ENCODE measurements at places on chromosomes 13 and 19.

DNA sequence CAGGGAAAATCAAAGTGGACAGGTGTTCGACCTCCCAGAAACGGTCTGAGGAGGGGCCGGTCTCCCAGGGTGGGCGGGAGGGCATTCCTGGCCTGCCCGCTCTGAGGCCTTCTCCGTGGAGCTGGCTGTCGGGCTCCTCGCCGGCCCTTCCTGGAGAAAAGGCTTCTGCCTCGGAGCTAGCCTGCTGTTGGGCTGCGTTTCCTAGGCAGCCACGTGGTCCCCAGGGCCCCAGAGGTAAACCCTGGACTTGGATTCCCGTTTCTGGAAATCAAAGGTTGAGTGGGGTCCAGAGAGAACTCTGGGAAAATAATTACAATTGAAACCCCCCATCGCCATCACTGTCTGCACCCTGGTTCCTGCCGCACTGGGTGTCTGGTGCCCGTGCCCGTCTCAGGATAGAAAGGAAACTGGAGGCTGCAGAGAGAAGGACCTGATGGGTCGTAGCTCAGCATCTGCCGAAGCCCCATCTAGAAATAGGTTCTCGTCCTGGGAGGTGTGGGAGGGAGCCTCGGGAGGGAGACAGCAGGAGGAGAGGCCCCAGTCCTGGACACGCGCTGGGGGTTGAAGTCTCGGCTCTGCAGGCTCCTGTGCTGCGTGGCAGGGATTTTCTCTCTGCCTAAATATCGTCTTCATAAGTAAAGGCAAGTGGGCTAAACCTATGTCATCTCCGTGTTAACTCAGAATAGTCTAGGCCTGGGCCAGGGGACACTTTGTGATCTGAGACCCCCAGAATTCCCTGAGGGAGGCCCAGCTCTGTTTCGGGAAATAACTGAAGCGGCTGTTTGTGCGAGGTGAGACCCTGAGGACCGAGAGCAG, 7.7 kb upstream of the PROZ start:
- no peak for DNase-seq

GRCh38 chr13:40452741-40453334, 213.6 kb downstream of the FOXO1 start:
- DNase-seq = no peak

DNA sequence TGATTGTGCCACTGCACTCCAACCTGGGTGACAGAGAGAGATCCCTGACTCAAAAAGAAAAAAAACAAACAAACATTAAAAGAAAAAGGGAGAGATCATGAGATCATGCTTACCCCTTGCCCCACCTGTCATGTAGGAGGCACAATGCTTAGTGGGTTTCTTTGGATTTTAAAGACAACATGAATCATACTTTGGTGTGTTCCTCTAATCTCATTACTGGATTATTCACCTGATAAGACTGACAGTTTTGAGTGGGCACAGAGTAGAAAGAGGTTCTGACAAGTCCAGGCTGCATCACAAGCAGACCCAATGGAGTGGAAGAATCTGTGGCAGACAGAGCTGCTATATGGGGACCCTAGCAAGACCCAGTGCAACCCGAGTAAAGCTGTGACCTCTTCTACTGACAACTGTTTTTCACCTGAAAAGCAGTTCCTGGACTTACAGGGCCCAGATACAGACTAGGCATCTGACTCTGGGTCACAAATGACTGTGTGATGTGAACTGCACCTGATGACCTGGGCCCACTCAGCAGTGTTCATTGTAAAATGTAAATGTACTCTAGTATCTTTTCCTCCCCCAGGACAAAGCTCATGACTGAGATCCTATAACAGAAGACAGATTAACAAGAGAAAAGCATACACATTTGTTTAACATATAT, 28.9 kb upstream of the USP12 start:
- peak; percentile 28 for DNase-seq

DNA sequence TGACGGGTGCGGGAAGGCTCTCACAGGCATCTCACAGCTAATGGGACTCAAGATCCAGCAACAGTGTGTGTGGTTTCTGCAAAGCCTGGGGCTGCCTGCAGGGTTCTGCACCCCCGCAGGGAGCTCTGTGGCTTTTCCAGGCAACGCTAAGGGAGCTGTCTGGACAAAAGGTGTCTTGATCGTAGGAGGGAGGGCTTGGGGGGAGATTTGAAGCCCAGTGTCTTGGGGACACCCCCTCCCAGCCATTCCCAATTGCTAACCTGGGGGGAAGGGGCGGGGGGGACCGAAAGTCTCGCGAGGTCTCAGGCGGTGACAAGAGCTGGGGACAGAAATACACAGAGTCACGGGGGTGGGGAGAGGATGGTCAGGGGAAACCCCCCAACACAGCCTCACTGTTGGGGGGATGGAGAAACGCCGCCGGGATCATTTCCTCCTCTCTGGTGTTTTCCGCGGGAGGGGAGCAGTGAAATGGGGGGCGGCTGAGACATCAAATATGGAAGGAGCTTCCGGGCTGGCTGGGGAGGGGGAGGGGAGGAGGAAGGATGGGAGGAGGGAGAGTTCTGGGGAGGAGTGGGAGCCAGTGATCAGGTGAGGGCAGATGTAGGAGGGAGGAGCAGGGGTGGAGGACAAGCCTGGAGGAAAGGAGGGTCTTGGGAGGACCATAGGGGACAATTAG, 13.3 kb downstream of the KCNC3 start:
- DNase-seq = peak; percentile 88

DNA sequence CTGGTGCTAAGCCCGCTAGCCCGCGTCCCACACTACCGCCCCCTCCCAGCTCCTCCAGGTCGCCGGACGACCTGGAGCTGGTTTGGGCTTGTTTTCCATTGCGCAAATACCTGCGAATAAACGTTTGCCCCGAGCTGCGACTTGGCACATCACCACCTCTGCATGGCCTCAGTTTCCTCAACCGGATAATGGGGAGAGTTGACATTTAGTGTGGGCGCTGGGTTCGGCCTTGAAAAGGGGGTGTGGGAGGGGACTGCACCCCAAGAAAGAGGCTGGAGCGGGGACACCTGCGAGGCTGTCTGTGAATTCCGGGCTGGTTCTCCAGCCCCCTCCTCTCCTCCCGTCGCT, 11.0 kb upstream of the JUND start:
- no peak for DNase-seq

DNA sequence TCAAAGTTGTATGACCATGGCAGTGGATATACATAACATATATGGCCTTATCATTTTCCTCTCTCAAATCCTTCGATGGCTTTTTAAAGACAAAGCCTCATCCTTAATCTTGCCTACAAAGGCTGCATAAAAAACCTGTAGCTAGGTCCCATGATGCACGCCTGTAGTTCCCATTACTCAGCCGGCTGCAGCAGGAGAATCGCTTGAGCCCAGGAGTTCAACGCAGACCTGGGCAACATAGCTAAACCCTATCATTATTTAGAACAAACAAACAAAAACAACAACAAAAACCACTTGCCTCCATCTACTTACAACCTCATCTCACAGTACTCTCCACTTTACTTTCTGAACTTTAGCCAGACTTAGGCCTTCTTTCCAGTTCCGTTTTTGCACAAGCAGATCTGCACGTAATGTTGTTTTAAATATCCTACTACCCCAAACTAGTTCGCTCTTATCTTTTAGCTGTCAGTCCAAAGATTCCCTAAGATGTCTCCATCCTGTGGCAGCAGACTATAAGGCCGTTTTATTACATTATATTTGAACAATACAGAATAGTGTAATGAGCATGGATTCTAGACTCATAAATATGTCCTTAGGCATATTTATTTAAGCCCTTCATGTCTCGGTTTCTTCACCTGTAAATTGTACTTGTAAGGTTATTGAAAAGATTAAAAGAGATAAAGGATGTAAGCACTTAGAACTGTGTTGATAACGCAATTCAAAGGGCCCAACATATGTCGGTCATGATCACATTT, 969 bp upstream of the POMP start:
- DNase-seq = peak; percentile 10

GRCh38 chr13:48891586-48891985, 84.1 kb upstream of the FNDC3A start:
- DNase-seq = no peak

- DNase-seq = no peak
Observed at GRCh38 chr13:111029957-111030609, 85.0 kb upstream of the ARHGEF7 start.

- DNase-seq = peak; percentile 92
Observed at GRCh38 chr13:71712988-71713653, 153.9 kb downstream of the DACH1 start.

- DNase-seq = no peak
Observed at GRCh38 chr13:43154839-43155238, 131.5 kb downstream of the DNAJC15 start.

GRCh38 chr19:34033880-34034279, 138.4 kb upstream of the LSM14A start:
- no peak for DNase-seq

DNA sequence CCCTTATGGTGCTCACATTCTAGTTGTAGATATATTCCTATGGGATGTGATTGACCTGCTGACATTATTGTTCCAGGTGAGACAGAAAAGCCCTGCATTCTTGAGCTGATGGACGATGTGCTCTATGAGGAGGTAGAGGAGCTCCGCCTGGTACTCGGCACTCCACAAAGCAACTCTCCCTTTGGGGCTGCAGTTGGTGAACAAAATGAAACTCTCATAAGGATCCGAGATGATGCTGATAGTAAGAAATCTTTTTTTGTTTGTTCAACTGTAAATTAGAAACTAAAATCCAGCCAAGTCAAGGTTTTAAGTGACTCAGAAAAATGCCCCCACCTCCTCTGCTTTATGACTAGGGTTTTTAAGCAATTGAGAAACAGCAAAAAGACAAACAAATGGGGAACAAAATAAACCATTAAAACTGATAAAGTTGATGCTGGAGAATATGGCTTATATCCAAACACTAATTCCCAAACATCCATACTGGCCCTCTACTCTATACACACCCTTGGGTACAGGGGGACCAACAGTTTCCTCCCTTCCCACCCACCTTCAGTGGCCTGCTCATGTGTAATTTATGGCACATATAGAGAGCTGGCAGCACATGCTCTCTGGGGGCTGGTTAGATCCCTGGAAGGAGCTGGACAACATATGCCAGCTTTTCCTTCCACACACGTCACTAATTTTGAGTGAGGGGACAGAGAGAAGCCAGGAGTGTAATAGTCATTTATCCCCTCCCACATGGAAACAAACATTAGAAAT, 139.6 kb downstream of the STOML3 start:
- DNase-seq = no peak

- DNase-seq = peak; percentile 82
Observed at GRCh38 chr13:40190641-40191100, 475.8 kb downstream of the FOXO1 start.

DNA sequence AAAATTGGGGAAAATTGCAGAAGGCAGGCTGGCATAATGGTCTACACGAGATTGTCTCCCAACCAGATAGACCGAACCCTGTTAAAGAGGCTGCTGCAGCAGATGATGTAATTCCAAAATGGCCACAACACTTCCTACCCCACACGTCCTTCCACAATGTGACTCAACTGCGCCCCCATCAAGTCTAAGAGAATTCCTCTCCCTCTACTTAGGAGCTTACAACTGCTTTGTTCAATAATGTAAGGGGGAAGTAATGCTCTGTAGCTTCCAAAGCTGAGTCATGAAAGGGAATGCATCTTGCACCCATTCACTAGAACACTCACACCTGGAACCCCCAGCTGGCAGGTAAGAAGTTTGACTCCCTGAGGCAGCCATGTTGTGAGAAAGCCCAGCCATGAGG, 117.8 kb upstream of the IRS2 start:
- DNase-seq = no peak

GRCh38 chr19:7682175-7682855, 1.7 kb downstream of the TRAPPC5 start:
- DNase-seq = no peak

- DNase-seq = no peak
Observed at GRCh38 chr19:8487137-8487851, 15.1 kb downstream of the PRAM1 start.

DNA sequence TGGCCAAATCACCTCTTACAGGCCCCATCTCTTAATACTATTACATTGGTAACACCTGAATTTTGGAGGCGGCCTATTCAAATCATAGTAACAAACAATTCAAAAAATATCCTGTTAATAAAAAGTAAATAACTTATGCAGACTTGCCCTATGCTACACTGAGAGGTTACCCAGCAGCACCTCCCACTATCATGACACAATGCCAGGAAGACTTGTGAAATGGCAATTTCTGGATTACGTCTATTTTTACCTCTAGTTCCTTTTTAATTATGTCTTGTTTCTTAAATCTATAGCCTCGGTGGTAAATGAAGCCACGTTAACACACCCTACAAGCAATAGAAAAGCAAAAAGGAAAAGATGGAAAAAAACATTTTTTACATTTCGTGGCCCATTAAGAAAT, 6.2 kb upstream of the DZIP1 start:
- DNase-seq = no peak

DNA sequence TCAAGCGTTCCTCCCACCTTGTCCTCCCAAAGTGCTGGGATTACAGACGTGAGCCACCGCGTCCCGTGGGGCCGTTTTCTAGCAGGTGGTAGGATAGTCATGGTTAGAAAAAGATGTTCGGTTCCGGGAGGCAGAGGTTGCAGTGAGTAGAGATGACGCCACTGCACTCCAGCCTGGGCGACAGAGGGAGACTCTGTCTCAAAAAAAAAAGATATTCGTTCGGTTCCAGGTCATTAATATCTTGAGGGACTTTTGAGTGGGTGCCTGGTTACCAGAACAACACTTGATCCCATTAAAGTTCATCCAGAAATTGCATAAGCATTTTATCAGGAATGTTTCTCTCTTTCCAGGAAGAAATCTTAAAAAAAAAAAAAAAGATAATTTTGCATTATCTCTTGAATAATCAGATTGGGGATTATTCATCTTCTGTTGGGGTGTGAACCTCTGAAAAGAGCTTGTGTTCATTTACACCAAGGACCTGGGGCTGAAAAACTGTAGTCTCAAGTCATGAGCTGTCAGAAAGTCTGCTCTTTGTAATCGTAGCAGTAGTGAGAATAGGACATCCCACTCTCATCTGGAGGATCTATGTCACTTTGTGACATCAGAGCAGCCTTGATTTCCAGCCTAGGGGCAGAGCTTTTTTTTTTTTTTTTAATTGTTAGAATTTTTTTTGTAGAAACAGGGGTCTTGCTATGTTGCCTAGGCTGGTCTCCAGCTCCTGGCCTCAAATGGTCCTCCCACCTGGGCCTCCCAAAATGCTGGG, 1.0 kb upstream of the ETHE1 start:
- peak; percentile 13 for DNase-seq

- no peak for DNase-seq
Observed at GRCh38 chr13:37475966-37476365, 122.6 kb downstream of the POSTN start.

DNA sequence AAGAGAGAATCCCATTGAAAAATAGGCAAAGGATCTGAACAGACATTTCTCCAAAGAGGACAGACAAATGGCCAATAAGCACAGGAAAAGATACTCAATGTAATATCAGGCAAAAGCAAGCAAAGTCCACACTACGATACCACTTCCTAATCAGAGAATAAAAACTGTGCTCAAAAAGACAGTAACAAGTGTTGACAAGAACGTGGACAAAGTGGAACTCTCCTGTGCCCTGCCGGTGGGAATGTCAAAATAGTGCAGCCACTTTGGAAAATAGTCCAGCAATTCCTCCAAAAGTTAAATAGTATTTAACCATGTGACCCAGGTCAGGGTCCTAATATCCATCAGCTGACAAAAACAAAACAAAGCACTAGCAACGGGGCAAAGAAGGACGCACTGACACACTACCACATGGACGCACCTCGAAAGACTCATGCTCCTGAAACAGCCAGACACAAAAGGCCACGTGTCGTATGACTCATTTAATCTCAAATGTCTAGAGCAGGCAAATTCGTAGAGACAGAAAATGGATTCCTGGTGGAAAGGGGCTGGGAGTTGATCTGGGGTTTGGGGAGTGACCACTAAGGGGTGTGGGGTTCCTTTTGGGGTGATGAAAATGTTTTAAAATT, 5.2 kb downstream of the MIER2 start:
- no peak for DNase-seq

GRCh38 chr19:41427647-41428480, 690 bp upstream of the B3GNT8 start:
- no peak for DNase-seq

Measured in eye (tissue), 1 donor.